ENCODE measurements at places on chromosomes 2 and 18.
A peak's percentile ranks its signal among the peaks of the same experiment; 100 is the strongest.

DNA sequence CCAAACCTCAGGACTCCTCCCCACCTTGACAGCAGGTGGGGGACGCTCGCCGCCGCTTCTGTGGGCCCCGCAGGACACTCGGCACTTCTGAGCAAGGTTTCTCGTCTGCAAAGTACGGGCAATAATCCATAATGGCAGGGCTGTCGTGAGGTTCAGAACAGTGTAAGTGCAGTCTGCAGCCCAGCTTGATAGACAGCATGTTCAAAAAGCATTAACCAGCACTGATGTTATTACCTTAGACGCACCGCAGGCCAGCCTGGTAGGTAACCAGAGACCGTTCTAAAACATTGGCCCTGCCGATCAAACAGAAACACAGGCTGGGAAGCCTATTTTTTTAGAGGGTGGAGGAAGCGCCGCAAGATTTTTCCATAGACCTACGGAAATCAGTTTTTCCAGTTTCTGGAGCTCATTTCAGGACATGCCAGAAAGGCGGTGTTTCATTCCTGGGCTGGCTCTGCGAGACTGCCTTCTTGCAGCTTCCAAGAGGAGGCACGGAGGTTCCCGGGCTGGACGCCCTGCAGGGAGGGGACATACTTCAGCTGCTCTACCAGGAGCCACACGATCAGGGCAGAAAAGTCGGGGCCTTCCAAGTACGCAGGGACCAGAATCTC lies 148.7 kb downstream of the TPO start:
- DNase-seq: no peak

DNA sequence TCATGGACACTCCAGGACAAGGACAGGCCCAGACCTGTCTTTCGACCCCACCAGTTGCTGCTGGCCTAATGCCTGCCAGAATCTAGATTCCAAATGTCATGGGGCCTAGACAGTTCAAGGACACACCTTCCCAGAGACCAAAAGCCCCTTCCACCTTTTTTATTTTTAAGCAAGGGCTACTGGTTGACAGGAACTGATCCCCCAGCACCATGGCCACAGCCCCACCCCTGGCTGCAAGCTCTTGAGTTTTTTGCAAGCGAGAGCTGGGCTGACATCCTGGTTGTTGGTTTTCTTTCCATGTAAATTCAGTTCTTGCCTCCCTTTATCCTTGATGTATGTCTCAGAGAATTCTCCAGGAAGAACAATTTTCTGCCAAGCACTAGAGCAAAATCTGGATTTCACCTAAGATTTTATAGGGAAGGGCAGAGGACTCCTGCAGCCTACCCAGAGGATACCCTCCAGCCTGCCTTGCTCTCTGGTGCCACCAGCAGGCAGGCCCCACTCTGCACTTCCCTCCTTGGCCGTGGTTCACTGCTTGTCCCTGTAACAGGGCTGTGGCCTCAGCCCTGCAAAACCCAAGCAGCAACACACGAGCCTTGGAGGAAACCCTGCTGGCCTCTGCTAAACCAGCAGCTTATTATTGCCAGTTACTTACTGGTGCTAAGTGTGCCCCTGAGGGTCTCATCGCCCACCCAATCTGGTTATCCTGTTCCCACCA lies 97.7 kb downstream of the TWIST2 start:
- DNase-seq: peak; percentile 58

DNA sequence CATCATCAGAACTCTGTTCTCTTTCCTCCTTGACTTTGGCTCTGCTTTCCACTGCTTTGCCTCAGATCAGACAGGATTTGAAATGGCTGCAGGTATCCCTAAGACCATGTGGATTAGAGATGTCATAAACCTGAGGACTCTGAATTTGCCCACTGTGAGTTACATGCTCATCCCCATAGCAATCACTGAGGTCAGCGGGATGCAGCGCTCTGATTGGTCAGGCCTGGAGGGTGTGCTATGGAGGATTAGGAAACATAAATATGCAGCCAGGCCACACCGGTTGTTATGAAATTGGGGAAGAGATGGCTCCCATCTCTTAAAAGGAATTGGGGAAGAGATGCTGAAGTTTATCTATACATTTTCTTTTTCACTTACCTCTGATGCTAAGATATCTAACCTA lies 73.7 kb upstream of the DNAJC10 start:
- DNase-seq: peak; percentile 80

DNA sequence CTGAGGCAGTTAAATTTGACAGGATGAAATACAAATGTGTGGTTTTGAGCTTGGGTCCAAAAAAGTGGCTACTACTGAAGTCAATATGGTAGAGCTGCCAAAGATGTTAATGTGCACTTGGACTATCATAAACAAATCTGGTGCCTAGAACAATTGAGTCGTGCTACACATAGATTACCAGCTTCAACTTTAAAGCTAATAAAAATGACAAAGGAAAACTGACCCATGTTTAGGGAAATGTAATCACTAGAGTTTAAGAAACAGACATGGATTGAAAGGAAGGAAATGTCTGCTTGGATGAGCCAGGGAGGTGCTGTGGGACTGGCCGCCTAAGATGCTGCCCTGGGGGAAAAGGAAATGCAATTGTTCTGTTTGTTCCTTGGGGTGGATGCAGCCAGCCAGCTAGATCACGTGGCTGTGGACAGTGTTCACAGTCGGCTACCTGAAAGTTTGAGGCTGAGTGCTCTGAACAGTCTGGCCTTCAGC lies 36.6 kb downstream of the CYB5A start:
- DNase-seq: no peak

- no peak for DNase-seq
Measured at GRCh38 chr2:217953011-217953481, 49.7 kb downstream of the TNS1 start.

GRCh38 chr2:232338759-232339106 lies 39.8 kb upstream of the ALPP start:
- DNase-seq: no peak

- DNase-seq: no peak
Measured at GRCh38 chr18:3494245-3494526, 44.2 kb downstream of the TGIF1 start.

GRCh38 chr2:200658278-200658864 lies 72.6 kb downstream of the AOX1 start:
- no peak for DNase-seq

- peak; percentile 18 for DNase-seq
Measured at GRCh38 chr2:143261986-143262385, 132.8 kb downstream of the ARHGAP15 start.

- DNase-seq: no peak
Measured at GRCh38 chr18:74333091-74333490, 17.5 kb downstream of the C18orf63 start.

DNA sequence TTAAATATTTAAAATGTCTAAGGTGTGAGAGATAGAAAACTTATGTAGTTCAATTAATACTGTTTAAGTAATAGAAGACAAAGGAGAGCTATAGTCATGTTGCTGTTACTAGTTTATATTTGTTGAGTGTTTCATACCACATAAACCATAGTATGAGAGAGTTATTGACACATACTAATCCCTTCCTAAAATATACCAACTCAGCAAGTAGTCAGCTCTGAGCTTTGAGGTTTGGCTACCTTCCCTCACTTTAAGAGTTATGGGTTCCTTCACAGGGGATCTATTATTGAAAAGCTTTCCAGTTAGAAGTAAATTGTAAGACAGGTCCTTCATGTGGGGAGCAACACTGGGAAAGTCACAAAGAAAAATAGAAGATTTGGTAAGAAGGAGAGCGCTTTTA lies 701.6 kb upstream of the ZEB2 start:
- DNase-seq: peak; percentile 3

DNA sequence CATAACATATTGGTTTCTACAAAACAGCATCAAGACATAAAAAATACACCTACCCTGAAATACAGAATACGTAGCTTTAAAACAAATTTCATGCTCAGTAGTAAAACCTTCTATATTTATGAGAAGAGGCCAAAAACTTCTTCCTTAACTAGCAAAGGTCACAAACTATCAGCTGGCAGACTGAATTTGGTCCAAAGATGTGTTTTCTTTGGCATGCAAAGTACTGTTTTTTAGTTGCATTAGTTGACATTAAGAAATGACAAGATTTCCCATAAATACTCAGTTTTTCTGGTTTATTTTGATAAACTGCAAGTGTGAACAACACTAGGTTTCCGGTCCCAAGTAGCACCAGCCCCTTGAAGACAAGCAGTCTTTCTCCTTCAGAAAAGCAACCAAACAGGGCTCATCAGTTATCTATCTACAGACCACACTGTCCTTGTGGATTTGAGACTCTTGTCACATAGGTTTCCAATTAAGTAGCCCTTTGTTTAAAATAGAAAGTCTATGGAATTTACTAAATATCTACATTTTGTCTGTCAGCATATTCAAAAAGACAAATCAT lies 35.6 kb downstream of the SLC25A12 start:
- DNase-seq: peak; percentile 74

DNA sequence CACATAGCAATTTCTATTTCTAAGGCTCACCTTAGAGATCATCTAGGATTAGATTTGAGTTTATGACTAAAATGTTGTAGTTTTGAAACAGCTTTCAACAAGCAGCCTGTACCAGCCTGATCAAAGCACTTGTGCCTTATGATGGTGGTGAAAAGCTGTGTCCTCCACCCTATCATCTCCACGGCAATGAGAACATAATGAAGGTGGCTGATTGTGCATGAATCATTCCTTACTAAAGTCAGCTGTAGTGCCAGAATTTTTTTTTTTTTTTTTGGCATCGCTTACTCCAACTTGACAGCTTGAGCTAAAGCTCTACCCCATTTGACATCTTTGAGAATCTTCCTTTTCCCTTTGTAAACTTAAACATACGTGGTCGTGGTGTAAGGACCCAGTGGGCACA lies 86.0 kb downstream of the DCC start:
- no peak for DNase-seq

- DNase-seq: no peak
Measured at GRCh38 chr18:60965856-60966255, 367.4 kb upstream of the CDH20 start.
